Body of pancreas (tissue), 4 donors: ENCODE measurements at places on chromosomes 3 and 15. TPM values are rescaled to one million over a fixed set of nuclear protein-coding genes. Genes with fewer than 3 reads are reported as not detected.

CGNL1 gene
- 24.7 TPM for total RNA-seq

IL5RA gene
- total RNA-seq: not detected

SNX22 gene
- 0.78 TPM for total RNA-seq

RLBP1 gene
- not detected for total RNA-seq
